ENCODE measurements at places on chromosomes 2 and 18.

DNA sequence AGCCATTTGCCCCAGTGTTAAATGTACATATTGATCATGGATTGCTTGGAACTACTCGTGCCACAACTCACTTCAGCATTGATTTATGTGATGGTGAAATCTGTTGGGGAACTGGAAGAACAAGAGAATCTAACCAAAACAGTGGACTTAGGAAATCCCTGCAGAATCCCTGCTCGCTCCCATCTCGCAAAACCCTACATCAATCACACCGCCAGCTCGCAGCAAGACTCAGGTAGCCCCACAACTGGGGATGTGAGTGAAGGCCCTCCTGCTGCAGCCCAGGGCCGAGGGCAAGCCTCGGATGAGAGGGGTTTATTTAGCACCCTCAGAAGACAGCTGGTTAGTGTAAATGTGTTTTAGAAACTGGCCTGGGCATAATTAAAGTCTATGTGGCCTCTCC is 171.6 kb downstream of the ANAPC1 start:
- no peak for DNase-seq

- no peak for DNase-seq
These were observed 323.9 kb downstream of the SETBP1 start for GRCh38 chr18:45004546-45005080.

DNA sequence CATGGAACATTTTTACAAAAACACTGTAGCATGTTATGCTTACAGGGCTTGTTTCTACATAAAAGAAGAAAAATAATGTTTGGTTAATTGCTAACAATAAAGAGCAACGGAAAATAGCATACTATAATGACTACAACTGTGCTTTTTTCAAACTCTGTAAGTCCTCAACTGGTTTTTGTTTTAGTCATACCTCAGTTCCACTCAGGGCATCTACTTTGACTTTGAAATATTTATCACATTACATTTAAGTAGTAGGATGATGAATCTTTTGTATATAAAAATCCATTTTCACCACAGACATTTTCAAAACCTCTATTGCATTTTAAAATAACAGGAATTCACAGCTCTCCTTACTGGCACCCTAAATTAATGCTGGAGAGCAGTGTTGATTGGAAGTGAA is 8.3 kb downstream of the SATB2 start:
- no peak for DNase-seq

DNA sequence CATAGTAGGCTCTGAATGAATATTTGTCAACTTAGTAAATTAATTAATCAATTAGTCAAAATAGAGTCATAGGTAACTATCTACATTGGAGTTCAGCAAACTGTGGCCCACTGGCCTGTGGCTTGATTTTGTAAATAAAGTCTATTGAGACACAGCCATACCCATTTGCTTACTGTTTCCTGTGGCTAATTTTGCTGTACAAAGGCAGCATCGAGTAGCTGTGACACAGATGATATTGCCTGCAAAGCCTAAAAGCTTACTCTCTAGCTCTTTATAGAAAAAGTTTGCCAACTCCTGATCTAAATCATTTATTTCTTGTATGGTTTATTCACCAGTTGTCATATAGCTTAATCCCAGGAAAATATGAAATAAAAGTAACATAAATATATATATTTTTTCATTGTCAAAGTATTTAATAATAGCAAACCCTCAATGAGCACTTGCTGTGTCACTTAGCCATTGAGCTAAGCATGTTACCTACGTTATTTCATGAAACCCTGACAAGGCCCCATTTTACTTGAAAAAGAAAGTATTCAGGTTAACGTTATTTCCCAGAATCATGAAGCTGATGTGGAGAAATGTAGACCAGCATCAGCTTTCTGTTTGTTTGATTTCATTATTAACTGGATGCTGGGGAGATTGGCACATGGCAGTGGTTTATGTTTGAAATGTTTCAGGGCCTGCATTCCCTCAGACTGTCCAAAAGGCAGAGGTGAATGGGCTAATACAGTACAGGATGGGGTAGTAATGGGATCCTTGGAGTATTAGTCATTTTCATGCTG is 69.6 kb downstream of the ICOS start:
- DNase-seq = no peak

- DNase-seq = no peak
These were observed at the start of gene SLC16A14 for GRCh38 chr2:230068651-230069055. Gene SLC16A14 (minus strand): TSS chr2:230068924. CDS start chr2:230059352, 9,572 bp downstream.

- no peak for DNase-seq
These were observed 643.4 kb upstream of the CDH2 start for GRCh38 chr18:28820353-28820752.

- DNase-seq = no peak
These were observed 89.3 kb upstream of the TANK start for GRCh38 chr2:161070693-161071479.

GRCh38 chr2:9332853-9333245 is 90.5 kb downstream of the ITGB1BP1 start:
- DNase-seq = no peak

Data from T follicular helper cell (primary cell).